CD4-positive, alpha-beta T cell treated with Interleukin-6 for 4 hours (primary cell): ENCODE measurements at places on chromosomes 16 and 17.

GRCh38 chr17:37818689-37819088 lies 73.8 kb upstream of the HNF1B start:
- DNase-seq = no peak

- DNase-seq = peak; percentile 72
Measured at GRCh38 chr17:27879987-27880608, 13.1 kb downstream of the LYRM9 start.

- DNase-seq = no peak
Measured at GRCh38 chr17:42754782-42755181, 6.2 kb upstream of the RAMP2 start.

DNA sequence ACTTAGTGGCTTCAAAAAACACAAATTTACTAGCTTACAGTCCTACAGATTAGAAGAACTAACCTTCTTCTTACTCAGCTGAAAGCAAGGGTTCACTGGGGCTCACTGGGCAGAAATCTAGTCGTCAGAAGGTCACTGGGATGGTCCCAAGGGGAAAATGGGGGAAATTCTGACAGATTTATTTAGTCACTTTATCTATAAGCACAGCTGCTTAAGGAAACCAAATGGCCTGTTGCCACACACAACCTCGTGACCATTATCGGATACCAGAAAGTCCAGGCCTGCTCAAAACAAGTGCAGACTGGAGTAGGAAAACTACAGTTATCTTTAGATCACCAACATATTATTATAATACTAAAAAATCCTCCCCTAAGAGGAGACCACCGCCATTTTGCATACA lies 374.6 kb upstream of the ASIC2 start:
- no peak for DNase-seq

GRCh38 chr17:35879773-35880654 lies at the start of gene CCL5:
CCL5 (minus strand) TSS chr17:35880360.
- peak; percentile 40 for DNase-seq

DNA sequence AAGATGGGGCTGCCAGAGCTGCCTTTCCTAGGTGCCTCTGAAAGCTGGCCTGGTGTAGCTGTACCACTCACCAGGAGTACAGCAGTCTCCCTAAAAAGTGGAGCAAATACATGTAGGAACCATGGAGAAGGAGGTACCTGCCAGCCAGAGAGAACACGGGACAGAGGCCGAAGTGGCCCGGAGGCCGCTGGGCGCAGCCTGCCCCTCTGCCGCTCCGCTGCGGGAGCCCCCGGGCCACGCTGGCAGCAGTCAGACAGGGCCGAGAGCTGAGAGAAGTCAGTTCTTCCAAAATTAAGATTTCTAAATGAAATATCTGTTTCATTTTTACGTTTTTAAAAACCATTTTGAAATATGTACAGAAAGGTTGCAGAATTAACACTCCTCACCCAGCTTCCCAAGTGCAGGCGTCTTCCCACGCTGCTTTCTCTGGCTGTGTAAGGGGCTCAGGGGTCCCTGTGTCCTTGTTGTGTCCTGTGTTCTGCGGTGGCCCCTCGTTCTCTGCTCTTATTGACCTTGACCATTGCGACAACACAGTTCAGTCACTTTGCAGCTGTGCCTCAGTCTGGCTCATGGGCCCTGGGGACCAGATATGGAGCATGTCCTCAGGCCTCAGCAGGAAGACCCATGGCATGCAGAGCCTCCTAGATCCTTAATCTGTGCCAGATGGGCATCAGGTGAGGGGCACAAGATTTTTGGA lies 5.0 kb downstream of the MAPK8IP3 start:
- DNase-seq = no peak

DNA sequence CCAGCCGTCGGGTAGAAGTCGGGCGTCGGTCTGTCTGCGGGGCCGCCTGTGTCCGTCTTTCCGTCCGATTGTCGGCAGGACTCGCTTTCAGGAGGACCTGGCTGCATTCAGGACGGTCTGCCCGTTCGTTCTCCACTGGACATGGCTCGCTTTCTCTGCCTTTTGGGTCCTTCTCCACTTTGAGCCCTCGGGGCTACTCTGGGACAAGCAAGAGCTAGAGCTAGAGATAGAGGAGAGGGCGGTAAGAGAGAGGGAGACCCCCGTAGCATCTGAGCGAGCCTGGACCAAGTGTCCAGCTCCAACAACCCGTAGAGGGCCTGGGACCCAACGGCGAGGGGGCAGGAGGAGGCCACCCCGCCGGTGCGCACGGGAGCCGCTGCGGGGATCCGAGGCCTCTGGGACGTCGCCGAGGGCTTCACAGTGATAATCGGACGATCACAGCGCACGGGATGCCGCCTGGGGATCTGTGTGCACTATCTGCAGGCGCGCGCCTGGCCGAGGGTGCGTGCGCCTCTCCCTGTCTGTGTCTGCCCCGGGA lies 4.5 kb downstream of the TBX4 start:
- DNase-seq = no peak

- no peak for DNase-seq
Measured at GRCh38 chr17:6092182-6092902, 22.2 kb downstream of the WSCD1 start.

- DNase-seq = no peak
Measured at GRCh38 chr17:70699408-70699807, 530.1 kb downstream of the KCNJ2 start.

- no peak for DNase-seq
Measured at GRCh38 chr17:72996791-72997190, 95.7 kb downstream of the SLC39A11 start.

DNA sequence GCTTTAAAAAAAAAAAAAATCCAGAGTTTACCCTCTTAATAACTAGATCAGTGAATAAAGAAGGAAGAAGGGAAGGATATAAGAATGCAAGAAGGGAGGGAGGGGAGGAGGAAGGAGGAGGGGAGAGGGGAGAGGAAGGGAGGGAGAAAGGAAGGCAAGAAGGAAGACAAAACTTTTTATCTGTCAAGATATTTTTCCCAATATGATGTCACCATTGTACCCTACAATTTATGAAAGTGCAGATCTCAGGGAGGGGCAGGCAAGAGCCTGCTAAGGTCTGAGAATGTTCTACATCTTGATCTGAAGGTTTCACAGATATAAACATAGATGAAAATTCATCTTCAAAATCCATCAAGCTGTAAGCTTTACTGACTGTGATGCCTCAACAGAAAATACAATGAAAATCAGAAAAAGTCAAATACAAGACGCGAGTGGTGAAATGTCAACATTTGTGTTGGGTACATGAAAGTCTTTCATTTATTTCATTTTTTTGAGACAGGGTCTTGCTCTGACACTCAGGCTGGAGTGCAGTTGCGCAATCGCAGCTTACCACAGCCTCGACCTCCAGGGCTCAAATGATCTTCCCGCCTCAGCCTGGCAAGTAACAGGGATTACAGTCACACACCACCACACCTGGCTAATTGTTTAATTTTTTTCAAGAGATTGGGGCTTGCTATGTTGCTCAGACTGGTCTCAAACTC lies 57.1 kb upstream of the EMP2 start:
- DNase-seq = no peak

GRCh38 chr16:58537124-58537906 lies 22.0 kb downstream of the SETD6 start:
- no peak for DNase-seq

- DNase-seq = no peak
Measured at GRCh38 chr17:49588312-49588711, 12.6 kb downstream of the NXPH3 start.

DNA sequence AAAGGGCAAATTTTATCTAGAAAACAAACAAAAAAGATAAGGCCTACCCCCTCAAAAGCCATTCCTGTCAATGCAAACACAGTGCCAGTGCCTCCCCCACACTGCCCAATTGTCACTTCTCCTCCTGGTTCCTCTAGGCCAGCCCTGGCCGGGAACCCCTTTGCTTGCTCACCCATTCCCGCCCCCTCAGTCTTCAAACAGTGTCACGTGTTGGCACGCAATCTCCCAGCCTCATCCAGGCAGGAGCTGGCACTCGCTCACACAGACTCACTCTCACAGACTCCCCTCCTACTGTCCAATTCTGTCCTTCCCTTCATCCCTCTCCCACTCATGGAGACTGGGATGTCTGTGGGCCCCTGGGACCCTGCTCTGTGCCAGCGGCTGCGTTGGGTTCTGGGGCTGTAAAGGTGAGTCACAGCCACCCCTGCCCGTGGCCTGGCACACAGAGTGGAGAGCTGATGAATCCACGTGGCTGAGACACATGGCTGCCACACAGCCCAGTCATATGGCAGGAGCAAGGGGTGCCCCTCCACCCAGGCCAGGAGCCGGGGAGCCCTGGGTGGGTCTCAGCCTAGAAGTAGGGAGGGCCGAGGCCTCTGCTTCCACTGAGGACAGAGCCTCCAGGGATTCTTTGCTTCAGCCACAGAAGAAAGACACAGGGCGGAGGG lies 54.8 kb downstream of the VAC14 start:
- no peak for DNase-seq

DNA sequence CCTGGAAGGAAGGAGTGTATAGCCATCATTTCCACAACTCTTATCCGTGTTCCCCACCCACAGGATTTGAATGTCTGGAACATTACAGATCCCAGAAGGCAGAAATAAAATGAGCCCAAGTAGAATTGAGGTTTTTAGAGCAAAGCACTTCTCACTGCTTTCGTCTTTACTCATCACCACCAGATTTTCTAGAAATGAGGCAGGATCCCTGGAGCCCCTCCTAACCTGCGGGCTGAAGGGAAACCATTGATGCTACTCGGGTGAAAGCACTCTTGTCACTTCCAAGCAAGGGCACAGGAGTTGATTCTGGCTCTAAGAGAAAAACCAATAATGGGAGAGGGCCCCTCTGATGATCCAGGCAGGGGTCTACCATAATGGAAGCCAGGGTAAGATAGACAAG lies 2.8 kb upstream of the ALDOC start:
- DNase-seq = no peak

DNA sequence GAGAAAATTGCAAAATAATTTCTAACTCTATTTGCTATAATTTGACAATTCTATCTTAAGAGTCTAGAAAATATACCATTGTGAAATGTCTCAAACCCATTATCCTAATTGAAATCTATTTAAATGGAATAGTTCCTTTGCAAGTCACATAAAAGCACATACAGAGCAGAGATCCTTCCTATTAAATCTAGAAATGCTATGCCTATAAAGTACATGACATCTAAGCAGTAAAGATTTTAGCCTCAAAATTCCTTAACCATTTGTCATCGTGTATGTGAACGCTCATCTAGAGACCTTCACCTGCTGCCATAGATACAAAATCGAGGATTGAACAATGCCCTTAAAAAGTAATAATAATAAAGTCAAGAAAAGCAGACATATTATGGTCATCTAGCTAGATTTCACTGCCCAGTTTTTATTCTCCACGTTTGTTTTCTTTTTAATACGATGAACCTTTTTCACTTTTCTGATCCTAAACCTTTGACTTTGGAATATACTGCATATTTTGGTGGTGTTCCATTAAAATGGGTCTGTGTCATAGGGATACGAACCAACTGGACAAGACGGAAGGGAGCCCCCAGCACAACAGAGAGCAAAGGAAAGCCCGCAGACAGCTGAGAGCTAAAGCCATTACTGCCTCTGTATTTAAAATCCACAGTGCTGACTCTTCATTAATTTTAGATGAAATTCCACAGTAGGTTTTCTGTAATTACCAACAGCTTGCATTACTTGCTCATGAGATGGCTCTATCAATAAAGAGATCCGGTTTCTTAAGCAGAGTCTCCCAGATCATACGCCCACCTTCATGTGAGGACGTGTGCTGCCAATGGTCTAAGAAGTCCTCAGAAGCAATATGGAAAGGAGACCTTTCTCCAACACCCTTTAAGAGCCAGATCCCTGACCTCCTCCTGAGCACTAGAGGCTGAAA lies 17.6 kb downstream of the TEX2 start:
- DNase-seq = no peak

DNA sequence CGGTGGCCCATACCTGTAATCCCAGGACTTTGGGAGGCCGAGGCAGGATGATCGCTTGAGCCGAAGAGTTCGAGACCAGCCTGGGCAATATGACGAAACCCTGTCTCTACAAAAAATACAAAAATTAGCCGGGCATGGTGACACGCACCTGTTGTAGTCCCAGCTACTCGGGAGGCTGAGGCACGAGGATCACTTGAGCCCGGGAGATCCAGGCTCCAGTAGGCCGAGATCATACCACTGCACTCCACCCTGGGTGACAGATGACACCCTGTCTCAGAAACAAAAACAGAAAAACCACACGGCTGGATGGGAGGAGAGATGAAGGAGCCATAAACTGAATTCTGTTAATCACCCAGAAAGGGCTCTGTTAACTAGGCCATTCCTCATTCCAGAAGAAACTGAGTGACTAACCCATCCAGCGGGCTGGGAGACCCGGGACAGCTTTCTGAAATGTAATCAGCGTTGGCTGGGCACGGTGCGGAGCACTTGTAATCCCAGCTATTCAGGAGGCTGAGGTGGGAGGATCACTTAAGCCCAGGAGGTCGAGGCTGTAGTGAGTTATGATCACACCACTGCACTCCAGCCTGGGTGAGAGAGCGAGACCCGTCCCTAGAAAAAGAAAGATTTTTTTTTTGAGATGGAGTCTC lies 641 bp upstream of the NT5C3B start:
- no peak for DNase-seq

DNA sequence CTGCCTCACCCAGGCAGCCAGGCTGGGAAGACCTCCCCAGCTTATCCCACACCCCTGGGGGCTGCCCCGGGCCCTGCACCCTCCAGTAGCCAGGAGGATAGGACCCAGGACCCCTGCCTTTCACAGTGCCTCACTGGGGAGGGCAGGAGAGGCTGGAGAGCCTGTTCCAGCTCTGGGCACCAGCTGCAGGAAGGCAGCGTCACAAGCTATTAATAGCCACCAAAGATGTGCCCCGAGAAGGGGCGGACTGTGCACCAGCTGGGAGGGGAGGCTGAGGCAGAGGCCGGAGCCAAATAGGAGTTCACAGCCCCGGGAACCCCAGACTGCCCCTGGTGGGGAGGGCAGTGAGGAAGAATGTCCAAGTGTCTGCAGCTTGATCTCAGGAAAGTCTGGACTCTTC lies 8.8 kb downstream of the SBK1 start:
- DNase-seq = no peak

GRCh38 chr17:5555254-5555653 lies 29.1 kb downstream of the NLRP1 start:
- DNase-seq = no peak

DNA sequence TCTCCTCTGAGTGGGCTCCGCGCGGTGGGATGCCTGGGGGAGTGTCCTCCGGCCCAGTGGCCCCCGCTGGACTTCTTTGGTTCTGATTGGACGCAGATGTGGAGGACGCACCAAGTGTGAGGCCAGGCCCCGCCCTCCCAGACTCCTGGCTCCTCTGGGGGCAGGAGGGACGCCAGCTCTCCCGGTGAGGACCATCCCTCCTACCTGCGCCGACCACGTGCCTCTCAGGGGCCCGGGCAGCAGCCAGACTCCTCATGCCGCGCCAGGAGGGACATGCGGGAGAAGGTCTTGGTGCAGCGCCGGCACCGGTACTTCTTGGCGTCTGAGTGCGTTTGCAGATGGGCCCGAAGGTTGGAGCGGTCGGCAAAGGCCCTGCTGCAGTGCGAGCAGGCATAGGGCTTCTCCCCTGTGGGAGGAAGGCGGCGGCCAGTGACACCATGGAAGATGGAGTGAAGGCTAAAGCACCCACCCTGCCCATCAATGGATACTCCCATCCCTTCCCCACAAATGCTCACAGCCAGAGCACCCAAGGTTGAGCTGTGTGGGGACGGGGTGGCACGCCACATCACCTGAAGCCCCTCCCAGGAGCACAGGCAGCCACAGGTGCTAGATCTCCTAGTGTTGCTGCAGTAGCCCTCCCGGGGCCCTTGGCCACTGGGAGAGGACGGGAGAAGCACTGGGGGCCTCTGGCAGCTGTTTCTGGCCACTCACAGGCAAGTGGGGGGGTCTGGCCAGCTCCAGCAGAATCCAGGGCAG lies 7.9 kb downstream of the SNAI3 start:
- DNase-seq = no peak
